ENCODE measurements at places on chromosomes 5 and 9.
A peak's percentile ranks its signal among the peaks of the same experiment; 100 is the strongest.

GRCh38 chr9:68619636-68620035 is 79.0 kb upstream of the TMEM252 start:
- DNase-seq = no peak

DNA sequence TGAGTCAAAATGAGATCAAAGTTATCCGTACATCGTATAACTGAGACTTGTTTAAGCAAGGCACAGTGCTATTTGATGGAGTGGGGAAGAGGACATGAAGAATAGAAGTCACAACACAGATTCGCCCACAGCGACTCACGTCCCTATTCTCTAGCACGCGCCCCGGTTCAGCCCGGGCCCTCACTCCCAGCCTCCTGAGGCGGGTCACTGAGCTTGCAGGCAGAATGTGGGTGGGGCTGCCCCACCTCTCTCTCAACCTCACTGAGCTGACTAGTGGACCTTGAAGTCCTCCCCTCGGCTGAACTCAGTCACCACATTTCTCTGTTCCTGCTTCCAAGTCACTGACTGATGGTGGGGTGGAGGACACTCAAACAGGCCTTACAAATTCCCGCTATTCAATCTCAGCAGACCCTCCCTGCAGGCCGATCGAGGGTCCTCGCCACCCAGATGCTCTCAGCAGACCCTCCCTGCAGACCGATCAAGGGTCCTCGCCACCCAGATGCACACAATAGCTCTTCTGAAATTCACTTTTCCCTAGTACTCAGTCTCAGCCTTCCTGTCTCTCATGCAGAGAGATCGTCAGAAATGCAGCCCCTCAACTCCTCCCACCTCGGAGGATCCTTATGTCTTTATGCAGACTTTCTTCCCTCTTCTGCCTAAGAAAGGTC is 12.9 kb downstream of the GLDC start:
- no peak for DNase-seq

DNA sequence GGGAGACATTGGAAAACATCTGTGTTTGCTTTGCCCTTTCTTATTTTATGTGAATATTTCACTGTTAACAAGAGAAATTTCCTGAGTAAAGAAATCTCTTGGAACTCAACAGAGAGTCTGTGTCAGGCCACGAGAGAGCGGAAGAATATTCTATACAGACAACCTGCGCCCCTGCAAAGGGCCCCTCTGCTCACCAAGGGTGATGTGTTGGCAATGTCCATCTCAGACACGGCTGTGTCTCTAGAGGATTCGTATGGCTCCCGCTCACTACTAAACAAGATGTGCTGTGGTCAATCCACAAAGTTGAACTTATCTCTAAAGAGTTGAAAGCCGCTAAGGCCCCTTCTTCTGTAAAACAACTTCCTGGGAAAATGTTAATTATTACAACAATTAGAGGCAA is 241.0 kb upstream of the IRX1 start:
- DNase-seq = no peak

GRCh38 chr5:131514316-131515283 is 120.4 kb downstream of the RAPGEF6 start:
- no peak for DNase-seq

- no peak for DNase-seq
Measured at GRCh38 chr5:143236682-143237081, 166.8 kb downstream of the NR3C1 start.

DNA sequence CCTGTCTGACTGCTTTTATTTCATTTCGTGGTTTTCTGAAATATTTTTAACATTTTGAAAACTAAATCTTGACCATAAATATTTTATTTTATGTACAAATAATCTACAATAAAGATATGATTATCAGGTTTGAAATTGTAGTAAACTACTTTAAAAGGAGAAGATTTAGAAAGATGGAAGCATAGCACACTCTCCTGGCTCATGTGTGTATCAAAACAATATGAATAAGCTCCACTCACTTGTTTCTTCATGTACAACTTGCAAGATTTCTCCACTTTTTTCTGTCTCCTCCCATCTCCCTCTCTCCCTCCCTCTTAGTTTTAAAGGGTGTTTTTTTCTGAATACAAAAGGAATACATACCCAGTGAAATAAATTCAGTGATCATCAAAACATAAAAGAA is 15.4 kb upstream of the VPS13A start:
- no peak for DNase-seq

DNA sequence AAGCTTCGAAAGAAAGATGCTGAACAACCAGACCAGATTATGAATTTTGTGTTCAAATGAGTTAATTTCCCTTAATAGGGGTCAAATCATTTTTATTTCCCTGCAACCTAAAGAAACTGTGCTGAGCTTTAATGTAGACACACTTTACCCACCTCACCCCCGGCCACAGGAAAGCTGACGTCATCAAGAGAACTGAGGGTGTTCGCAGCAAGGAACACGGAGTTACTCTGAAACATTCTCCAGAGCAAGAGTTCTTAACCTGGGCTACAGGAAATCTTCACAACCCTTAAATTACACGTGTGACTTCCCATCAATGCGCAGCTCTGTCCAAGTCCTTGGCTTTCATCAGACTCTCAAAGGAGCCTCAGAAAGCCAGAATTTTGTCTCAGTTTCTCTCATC is 116.3 kb downstream of the COL23A1 start:
- DNase-seq = no peak

- DNase-seq = no peak
Measured at GRCh38 chr5:159759791-159760290, 156.4 kb upstream of the ADRA1B start.

DNA sequence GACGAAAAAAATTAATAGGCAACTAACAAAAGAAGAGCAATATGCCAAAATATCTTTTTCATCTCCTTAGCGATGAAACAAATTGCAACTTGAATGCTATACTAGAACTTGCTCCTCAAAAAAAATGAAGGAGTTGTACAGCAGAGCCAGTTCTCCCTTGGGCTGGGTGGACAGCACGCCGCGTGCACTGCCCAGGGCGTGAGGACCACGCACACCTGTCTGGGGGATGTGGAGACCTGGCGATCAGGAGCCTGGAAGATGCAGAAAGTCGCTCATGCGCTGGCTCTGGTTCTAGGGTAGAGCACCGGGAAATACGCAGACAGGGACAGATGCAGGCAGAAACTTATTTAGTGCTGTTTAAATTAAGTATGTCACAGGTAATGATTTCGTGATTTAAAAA is 342.0 kb upstream of the IRX4 start:
- no peak for DNase-seq

DNA sequence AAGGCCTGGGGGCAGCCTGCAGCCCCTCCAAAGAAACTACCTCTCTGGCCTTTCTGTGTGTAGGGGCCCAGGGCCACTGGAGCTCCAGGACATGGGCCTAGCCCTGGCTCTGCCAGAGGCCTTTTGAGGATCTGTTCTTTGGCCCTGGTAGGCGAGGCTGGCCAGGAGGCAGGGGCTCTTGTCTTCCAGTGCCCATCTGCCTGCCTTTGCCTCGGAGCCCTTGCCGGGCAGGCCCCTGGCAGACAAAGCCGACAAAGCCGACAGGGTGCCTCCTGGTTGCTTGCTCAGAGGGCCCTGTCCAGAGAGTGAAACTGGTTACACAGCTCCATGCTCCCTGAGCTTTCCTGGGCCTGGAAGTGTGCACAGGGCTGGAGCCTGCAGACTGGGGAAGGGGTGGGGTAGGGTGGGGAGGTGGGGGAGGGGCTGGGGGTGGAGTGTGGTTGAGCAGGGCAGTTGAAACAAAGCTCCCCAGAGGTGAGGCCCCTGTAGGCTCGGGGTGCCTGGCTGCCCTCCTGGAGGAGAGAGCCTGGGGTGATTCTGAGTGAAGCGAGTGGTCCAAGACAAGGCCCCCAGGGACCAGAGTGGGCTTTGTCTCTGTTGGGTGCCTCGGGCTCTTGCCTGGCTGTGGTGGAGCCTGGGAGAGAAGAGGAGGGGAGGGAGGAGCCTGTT is 29.3 kb downstream of the PTPA start:
- no peak for DNase-seq

DNA sequence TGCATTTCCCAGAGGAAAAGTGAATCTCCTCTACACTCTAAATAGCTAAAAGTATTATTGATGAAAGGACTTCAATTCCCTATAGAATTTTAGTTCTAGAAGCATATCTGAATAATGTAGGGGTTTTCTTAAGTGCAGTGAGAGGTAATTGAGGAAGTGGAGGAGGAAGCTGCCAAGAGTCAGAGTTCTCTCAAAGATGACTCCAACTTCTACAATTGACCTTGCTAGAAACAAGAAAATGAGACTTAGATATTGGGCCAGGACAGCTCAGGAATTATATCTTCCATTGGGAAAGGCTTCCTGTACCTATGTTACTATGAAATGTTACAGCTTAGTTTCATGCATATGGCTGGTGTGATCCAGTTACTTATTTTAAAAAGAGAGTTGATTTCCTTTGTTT is 10.4 kb upstream of the F2R start:
- no peak for DNase-seq

GRCh38 chr5:16936150-16936988 is at the start of gene MYO10:
Gene MYO10, minus strand, starts transcription at chr5:16936288. Its CDS starts 480 bp downstream, at chr5:16935808.
- peak; percentile 38 for DNase-seq

DNA sequence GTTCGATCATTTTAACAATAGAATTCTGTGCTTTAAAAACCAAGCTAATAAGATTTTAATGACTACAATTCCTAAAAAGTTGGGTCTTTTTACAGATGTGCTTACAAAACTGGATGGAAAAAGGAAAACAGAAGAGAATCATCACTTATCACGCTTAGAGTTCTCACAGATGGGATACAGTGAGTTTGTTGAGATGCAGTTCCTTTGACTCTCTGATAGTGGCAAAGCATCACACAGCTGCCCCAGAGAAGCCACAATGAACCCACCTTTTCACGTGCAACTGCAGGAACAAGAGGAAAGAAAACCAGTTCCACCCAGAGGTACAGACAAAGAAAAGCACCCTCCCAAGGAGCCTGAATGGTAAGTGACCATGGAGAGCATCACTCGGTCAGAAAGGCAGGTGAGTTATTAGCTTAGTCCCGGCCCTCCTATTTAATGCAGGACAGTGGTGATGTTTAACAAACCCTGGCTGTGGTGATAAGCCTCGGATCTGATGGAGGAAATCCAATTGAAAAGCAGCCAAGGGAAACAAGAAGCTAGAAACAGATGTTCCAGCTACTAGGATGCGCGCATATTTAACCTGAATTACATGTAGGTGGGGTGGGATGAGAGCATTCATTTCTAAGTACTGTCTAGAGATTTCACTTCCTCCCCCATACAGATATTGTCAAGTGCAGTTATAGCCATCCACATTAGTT is 167.7 kb downstream of the TARS1 start:
- DNase-seq = no peak

DNA sequence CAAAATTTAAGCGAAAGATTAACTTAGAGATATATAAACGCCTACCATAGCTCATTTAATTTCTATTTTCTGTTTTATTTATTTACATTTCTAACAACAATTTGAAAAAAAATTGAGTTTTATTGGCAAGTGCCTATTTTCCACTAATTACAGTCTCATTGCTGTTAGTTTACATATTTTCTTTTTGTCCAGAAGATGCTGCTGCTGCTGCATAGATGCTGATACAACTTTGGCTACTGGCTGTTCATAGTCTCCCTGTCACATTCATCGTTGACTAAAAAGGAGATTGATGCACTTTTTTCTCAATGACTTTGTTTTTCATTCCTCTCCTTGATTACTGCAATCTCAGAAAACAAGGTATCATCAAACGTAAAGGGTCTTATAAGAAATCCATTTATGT is 235.4 kb downstream of the CDH9 start:
- DNase-seq = no peak

GRCh38 chr5:160635046-160635445 is 213.4 kb downstream of the PTTG1 start:
- DNase-seq = no peak

- no peak for DNase-seq
Measured at GRCh38 chr5:4230786-4231641, 635.4 kb downstream of the IRX1 start.

GRCh38 chr9:110180511-110181434 is 27.2 kb downstream of the C9orf152 start:
- DNase-seq = no peak

DNA sequence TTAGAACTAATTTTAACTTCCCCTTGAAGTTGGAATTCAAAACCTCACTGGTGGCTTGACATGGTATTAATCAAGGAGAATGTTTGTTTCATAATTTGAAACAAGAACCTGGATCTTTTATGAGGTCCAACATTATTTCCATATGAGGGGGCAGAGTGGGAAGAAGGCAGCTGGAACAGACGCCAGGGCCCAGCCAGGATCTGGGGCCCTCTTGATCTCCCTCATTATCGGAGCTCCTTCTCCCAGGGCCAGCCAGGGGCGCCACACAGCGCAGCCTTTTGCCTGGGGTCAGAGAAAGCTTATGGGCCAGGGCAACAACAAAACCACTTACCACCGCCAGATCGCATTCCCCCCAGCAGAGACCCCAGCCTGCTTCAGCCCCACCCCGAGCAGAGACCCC is 27.1 kb upstream of the NKD2 start:
- DNase-seq = no peak

DNA sequence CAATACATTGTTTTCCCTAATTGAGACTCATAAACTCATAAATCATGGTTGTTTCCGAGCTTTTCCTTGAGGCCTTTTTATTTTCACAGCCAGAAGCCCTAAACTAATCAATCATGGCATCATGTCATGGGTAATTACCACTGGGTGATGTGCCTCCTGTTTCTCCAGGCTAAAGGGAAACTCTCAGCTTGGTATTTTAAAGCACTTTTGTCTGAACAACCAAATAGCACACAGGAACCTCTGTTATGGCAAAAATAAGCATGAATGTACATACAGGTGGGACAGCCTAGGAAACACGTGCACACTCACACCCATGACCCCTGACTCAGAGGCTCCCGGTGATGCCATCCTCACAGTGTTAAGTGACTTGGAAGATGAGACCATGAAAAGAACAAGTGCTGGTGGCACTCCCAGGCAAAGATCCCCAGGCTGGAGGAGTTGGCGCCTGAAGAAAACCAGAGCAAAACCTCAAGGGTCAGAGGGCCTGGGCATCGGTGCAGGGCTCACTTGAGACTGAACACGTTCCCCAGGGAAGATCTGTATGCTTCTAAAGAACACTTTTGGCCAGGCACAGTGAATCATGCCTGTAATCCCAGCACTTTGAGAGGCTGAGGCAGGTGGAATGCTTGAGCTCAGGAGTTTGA is 154.3 kb downstream of the ROR2 start:
- no peak for DNase-seq

DNA sequence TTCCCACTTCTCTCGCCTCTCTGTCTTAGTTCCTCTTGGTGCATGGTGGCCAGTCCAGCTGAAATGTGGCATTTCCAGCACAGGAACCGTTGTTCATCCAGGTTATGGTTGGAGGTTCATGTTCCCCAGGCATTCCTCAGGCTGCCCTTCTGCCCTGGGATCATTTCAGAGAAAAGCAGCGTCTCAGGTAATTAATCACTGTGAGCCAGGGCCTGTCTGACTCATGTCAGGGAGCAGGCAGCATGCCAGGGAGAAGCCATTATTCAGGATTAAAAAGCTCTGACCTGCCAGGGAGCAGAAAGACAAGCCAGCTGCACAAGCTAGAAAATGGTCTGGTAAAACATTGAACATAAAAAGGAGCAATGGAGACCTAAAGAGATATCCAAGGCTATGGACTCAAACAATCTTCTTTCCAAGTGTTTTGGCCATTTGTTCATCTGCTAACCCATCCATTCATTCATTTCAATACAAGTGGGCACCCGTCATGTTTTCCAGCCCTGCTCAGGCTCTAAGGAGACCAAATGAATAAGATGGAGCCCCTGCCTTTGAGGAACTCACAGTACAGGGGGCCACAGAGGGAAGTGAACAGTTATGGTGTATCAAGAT is 241.4 kb downstream of the DRD1 start:
- DNase-seq = no peak
